ENCODE measurements at places on chromosomes 4 and X. TPM values are rescaled to one million over a fixed set of nuclear protein-coding genes. Genes with fewer than 3 reads are reported as not detected.

GRCh38 chr4:156615066-156615531 is 356.5 kb downstream of the PDGFC start:
- peak; percentile 80 for DNase-seq
- peaks cover 3% of the 10 kb centered on the region for H3K4me1 ChIP-seq
- H3K36me3 ChIP-seq, result no peaks in the 10 kb centered on the region

DNA sequence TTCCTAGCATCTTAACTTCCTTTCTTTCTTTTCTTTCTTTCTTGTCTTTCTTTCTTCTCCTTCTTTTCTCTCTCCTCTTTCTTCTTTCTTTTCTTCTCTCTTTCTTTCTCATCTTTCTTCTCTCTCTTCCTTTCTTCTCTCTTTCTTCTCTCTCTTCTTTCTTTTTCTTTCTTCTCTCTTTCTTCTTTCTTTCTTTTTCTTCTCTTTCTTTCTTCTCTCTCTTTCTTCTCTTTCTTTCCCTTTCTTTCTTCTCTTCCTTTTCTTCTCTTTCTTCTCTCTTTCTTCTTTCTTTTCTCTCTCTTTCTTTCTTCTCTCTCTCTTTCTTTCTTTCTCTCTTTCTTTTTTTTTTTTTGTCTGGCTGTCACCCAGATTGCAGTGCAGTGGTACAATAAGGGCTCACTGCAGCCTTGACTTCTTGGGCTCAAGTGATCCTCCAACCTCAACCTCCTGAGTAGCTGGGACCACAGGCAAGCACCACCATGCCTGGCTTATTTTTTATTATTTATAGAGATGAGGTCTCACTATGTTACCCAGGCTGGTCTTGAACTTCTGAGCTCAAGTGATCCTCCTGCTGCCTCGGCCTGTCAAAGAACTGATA is 17.5 kb downstream of the NMU start:
- no peaks in the 10 kb centered on the region for H3K27me3 ChIP-seq
- no peak overlapping the region for H3K27ac ChIP-seq
- no peak for DNase-seq
- H3K4me3 ChIP-seq, result no peak overlapping the region
- H3K36me3 ChIP-seq, result no peaks in the 10 kb centered on the region

GRCh38 chr4:139743027-139743426 is 77.4 kb downstream of the MGST2 start:
- H3K27ac ChIP-seq, result no peak overlapping the region
- H3K36me3 ChIP-seq, result no peaks in the 10 kb centered on the region
- H3K27me3 ChIP-seq, result no peaks in the 10 kb centered on the region
- peaks cover 7% of the 10 kb centered on the region for H3K4me1 ChIP-seq
- no peak overlapping the region for H3K4me3 ChIP-seq
- no peak for DNase-seq

- peak; percentile 42 for DNase-seq
- H3K4me3 ChIP-seq, result no peak overlapping the region
- no peak overlapping the region for H3K27ac ChIP-seq
- no peaks in the 10 kb centered on the region for H3K27me3 ChIP-seq
- no peaks in the 10 kb centered on the region for H3K36me3 ChIP-seq
- no peaks in the 10 kb centered on the region for H3K4me1 ChIP-seq
These were observed 40.8 kb downstream of the FAM241A start for GRCh38 chr4:112185740-112186670.

DNA sequence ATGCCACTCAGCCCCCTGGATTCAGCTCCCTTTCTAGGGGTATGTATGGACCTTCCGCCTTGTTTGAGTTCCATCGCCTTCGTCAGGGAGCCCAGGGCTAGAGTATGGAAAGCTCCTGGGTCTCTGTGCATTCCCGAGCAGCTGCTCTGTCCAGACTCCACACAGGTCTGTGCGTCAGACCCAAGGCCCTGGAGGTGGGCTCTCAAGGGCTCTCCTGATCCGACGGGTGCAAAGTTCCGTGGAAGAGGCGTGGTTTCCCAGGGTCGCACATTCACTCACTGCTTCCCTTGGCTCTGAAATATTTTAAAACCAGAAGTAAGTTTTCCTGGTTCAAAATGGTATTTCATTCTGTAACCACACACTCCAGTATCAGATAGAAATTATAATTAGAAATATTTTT is 863.2 kb downstream of the TRIML1 start:
- no peak for DNase-seq
- no peak overlapping the region for H3K27ac ChIP-seq
- H3K36me3 ChIP-seq, result no peaks in the 10 kb centered on the region
- H3K27me3 ChIP-seq, result no peaks in the 10 kb centered on the region
- no peak overlapping the region for H3K4me3 ChIP-seq

GRCh38 chrX:111387470-111388070 is 24.4 kb downstream of the DCX start:
- no peak overlapping the region for H3K4me3 ChIP-seq
- no peak for DNase-seq
- H3K27ac ChIP-seq, result no peak overlapping the region
- no peaks in the 10 kb centered on the region for H3K4me1 ChIP-seq

- no peaks in the 10 kb centered on the region for H3K36me3 ChIP-seq
- H3K4me1 ChIP-seq, result no peaks in the 10 kb centered on the region
- H3K27ac ChIP-seq, result no peak overlapping the region
- H3K4me3 ChIP-seq, result no peak overlapping the region
These were observed 1476.1 kb upstream of the TENM3 start for GRCh38 chr4:180766944-180767729.

DNA sequence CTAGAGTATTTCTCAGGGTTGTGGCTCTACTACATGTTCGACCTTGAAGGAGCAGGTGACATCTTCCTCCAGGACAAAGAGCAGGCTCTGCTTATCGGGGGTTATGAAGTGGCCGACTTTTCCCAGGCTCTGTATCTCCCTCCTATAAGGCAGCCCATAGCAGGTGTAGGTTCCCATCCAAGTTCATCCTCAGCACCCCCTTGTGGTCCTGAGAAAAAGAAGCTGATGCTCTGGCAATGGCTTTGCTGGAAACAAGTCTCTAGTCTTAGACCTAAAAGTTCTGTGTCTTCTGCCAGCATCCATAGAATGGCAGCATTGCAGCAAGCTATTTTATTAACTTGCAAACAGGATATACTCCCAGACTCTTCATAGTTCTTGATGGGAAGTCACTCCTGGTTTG is 836.6 kb upstream of the PRKX start:
- DNase-seq, result no peak
- H3K27me3 ChIP-seq, result no peaks in the 10 kb centered on the region
- no peaks in the 10 kb centered on the region for H3K36me3 ChIP-seq
- H3K4me1 ChIP-seq, result no peaks in the 10 kb centered on the region
- H3K27ac ChIP-seq, result no peak overlapping the region

DNA sequence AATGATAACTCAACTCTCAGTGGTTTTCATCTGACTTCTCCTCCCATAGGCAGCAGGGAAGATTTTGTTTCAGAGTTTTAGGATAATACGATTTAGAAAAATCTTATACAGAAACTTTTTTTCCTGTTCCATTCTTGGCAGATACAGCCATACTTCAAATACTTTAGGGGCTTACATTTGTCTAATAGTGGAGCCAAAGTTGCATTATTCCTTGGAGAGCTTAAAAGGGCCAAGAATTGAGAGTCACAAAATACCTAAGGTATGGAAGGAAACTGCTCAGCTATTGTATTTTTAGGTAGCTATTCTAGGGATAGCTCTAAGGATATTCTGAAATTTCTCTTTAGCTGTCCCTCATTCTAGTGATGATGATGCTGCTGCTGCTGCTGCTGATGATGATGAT is 132.9 kb upstream of the PTCHD1 start:
- no peak for DNase-seq
- H3K36me3 ChIP-seq, result no peaks in the 10 kb centered on the region
- H3K27ac ChIP-seq, result no peak overlapping the region

GRCh38 chr4:122798101-122798500 is 28.5 kb upstream of the FGF2 start:
- DNase-seq, result peak; percentile 97
- no peak overlapping the region for H3K4me3 ChIP-seq
- H3K27me3 ChIP-seq, result no peaks in the 10 kb centered on the region
- peak overlapping the region; percentile 60 for H3K27ac ChIP-seq
- no peaks in the 10 kb centered on the region for H3K36me3 ChIP-seq

DNA sequence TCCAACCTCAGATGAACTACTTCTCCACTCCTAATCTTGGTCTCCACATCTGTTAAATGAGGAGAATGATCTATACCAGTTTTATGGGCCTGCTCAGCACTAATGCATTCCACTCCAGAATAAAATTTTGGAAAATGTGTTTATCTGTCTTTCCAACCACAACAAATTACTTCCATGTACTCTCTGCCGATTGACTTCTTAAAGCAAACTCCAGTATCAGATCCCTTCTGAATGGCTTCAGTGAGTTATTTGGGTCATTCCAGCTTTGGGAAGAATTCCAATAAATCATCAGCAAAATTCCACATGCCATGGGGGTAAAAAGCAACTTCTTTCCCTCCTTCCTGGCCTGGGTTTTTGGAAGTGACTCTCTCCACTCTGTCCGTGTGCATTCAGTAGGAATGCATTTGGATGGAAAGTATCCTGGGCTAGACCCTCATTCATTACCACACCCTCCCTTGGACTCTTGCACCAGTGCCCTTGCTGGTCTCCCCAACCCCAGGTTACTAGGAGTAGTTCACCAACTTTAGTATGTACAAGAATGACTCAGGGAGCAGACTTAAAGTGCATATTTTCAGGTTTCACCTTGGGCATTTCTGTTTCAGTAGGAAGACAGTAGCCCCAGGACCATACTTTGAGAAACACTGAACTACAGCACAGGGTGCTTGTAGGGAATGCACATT is 15.4 kb upstream of the ADH6 start:
- H3K4me3 ChIP-seq, result no peak overlapping the region
- no peak overlapping the region for H3K27ac ChIP-seq
- no peaks in the 10 kb centered on the region for H3K4me1 ChIP-seq
- no peaks in the 10 kb centered on the region for H3K27me3 ChIP-seq
- no peaks in the 10 kb centered on the region for H3K36me3 ChIP-seq

MFAP3L gene
- 0.50 TPM for total RNA-seq

GUF1 gene
- total RNA-seq, result 13.9 TPM

NHS gene
- 3.8 TPM for total RNA-seq

SPATA4 gene
- 0.66 TPM for total RNA-seq

PAGE1 gene
- not detected for total RNA-seq

F8A2 gene
- total RNA-seq, result not detected

COX7B2 gene
- total RNA-seq, result not detected
